ENCODE measurements at places on chromosomes 3 and 15.

DNA sequence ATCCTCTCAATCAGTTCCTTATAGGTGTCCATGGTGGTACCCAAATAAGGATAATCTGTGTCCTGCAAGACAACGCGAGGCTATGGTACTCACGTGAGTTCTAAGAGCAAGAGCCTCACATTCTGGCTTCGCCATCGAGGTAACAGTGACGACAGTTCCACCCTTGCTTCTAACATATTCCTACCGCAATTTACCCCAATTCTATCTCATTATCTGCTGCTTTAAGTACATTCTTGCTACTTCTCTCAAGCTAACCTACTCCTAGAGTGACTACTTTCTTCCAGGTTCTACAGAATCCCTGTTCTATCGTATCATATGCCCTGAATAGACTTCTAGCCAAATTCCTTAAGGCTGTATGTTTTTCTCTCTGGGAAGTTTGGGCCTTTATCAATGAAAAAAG, 26.6 kb downstream of the TFRC start:
- DNase-seq, result no peak

- no peak for DNase-seq
Measured at GRCh38 chr15:84721371-84721770, 5.4 kb upstream of the SEC11A start.

DNA sequence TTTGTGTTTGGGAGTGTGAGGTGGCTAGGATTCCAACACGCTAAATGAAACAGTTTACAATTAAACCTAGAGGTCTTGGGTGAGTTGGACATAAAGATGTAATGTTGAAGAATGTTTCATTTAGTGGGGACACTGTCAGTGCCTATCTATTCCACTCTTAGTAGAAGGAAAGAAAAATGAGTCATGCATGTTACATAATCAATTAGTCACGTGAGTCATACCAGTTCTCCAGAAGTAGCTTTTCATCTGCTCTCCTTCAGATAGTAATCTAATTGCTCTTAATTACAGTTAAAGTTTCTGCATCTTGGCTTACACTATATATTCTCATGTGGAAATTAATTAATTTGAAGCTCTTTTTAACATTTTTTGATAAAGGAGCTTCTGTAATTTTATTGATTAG, 115.7 kb upstream of the P2RY1 start:
- no peak for DNase-seq

DNA sequence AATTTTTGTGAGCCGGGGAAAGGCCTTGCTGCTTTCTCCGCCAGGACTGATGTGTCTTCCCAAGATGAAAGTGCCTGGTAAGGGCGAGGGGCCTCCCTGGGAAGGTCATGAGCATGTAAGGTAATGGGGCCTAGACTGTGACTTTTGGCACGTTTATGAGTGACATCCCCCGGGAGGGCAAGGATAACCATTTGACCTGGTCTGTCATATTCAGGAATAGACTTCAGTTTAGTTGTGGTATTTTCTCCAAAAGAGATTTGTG, 631 bp upstream of the CNBP start:
- DNase-seq, result peak; percentile 51

GRCh38 chr3:177811835-177812234, 614.6 kb upstream of the TBL1XR1 start:
- no peak for DNase-seq

Measured in activated naive CD8-positive, alpha-beta T cell treated with anti-CD3 and anti-CD28 coated beads, Interleukin-2, amount 50 U/mL, for 24 hours (primary cell).